Upper lobe of left lung (tissue), 6 donors: ENCODE measurements at places on chromosomes 1 and 21. TPM values are rescaled to one million over a fixed set of nuclear protein-coding genes. Genes with fewer than 3 reads are reported as not detected.

DNA sequence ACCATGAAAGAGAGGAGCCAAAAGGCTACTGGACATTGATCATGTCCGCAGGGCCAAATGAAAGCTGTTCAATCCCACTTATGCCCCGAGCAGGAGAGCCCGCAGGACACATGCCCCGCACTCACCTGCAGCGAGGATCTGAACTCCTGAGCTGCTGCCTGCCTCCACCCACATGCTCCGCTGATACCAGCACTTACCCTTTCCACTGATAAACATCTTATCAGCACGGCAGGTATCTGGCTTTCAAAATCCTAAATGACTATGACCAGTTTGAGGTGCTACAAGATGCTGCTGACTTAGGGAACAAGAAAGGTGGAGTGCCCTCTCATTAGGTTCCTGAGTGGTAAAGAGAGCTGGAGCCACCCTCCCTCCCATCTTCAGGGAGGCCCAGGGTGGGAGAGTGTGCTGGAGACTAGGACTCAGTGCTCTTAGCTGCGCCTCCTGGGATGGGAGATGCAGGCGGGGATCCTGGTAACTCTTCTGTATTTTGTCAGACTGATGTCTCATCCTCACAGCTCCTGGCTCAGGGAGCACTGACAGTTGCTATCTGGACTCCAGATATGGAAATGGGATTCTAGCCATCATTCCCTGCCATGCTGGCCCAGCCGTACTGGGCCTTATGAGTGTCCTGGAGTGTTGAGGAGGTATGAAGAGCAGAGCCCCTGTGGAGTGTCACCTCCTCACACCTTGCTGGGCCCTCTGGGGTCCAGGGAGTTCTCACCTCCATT is 86.4 kb upstream of the F3 start:
- no peak for DNase-seq

DNA sequence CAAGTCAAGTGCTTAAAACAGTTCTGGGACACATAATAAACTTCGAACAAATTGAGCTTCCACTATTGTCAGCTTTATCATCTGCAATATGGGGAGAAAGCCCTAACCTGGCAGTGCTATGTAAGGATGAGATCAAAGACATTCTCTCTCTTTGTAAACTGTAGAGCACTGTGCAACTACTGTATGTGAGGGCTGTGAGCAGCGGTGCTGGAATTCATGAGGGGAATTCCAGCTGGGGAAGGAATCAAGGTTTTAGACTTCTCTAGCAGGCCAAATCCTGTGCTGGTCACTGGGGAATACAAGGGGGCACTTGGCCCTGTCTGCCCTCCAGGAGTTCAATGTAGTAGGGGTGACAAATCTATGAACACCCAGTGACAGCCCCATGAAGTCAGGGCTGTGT is 9.3 kb downstream of the FAM151A start:
- no peak for DNase-seq

- DNase-seq: no peak
Measured at GRCh38 chr21:42565206-42565810, 51.7 kb downstream of the SLC37A1 start.

SAMD13 gene
- total RNA-seq: not detected

- DNase-seq: no peak
Measured at GRCh38 chr1:43912607-43913006, 21.0 kb upstream of the ARTN start.

OR14A2 gene
- not detected for total RNA-seq

- DNase-seq: no peak
Measured at GRCh38 chr1:4127592-4128140, 227.6 kb upstream of the C1orf174 start.

- no peak for DNase-seq
Measured at GRCh38 chr21:46181953-46182547, 2.2 kb downstream of the SPATC1L start.

RRP1B gene
- total RNA-seq: 20.8 TPM

MYBPH gene
- total RNA-seq: 0.15 TPM

DNA sequence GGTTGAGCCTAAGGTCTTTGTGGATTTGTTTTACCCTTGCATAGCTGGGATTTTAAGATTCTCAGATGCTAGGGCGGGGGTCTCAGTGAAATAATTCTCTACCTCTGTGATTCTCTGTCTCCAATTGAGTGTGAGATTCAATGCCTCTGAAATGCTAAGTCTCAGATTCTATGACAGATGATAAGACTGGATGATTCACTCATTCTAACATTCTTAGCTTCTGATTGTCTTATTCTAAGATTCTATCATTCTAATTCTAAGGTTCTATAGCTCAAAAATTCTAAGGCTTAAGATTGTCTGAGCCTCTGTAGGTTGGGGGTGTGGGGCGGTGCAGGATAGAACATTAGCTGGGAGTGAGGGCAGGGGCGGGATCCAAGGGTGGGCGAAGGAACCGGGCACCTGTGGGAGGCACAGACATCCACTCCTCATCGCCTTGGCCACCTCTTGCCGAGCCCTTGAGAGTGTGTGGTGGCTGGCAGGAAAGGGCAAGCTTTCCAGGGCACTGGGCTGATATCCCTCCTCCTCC is 29.5 kb downstream of the ADGRB2 start:
- DNase-seq: no peak

RAB25 gene
- total RNA-seq: 75.0 TPM

OPTC gene
- not detected for total RNA-seq
